HL-60 (cell line): ENCODE measurements at places on chromosomes 7 and 10.
A peak's percentile ranks its signal among the peaks of the same experiment; 100 is the strongest.

- peak; percentile 59 for DNase-seq
Observed at GRCh38 chr7:81956520-81956919, 186.7 kb upstream of the HGF start.

GRCh38 chr10:115921795-115922194 is 351.2 kb downstream of the GFRA1 start:
- DNase-seq: no peak

GRCh38 chr10:123287594-123288247 is 133.5 kb downstream of the BUB3 start:
- DNase-seq: no peak

DNA sequence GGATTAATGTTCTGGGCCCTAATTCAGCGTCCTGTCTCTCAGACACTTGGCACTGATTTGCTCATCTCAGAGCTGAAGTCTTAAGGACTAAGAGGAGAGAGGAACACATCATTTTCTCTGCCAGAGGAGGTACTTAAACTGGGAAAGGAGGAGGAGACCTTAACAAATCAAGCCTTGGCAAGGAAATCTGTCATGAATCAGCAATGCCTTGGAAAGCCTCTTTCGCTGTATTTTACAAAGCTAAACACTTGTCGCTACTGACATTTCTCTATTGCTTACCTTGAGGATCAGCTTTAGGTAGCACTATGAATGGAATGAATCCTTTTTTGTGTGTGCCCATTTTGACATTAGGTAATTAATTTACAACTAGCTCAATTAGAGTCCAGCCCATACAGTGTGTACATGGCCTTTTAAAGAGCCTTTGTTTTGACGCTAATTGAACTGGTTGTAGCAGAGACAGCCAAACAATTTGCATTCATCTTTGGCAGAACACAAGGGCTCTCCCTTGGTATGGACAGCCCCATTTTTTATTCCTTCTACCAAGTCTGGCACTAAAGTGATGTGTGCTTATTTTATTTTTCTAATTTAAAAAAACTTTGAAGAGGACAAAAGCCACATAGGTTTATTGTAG is 37.4 kb downstream of the AUTS2 start:
- no peak for DNase-seq

DNA sequence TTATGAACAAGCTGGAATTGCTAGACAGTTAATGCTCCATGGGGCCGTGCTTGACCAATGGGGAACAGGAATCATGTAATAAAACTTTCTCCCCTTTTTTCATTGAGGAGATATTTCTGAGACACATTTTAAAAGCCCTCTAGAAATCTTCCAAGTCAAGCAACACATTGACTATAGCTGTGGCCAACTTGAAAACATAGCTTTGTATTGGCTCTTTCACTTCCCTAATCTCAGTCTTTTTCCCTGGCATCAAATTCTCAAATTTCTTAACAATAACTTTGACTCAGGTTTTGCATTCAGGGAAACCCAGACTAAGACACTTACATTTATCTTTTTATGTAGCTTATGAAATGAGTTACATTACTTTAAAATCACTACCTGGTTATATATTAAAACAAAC is 947.1 kb upstream of the MBL2 start:
- DNase-seq: no peak
